ENCODE measurements at places on chromosomes 3 and 15. TPM values are rescaled to one million over a fixed set of nuclear protein-coding genes. Genes with fewer than 3 reads are reported as not detected.

LRRC28 gene
- 15.8 TPM for total RNA-seq

DNA sequence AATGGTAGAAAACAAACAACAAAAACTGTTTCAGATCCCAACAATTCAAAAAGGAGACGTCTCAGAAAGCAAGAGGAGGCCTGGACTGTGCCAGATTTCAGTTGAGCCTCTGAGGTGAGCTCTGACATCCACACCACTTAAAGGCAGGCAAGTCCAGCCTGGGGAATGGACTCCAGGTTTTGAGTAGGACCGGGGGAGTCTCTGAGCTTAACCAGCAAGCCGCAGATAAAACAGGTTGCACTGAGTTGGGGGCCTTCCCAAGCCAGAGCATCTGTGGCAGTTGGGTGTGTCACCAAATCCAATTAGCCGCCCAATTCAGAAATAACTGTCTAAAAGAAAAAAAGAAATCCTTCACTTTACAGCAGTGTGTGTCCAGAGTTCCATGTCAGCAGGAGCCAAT, 54.7 kb downstream of the OXNAD1 start:
- no peak for DNase-seq
- no peak overlapping the region for H3K27ac ChIP-seq
- H3K4me1 ChIP-seq = no peaks in the 10 kb centered on the region
- H3K4me3 ChIP-seq = no peak overlapping the region
- H3K27me3 ChIP-seq = no peaks in the 10 kb centered on the region

DNA sequence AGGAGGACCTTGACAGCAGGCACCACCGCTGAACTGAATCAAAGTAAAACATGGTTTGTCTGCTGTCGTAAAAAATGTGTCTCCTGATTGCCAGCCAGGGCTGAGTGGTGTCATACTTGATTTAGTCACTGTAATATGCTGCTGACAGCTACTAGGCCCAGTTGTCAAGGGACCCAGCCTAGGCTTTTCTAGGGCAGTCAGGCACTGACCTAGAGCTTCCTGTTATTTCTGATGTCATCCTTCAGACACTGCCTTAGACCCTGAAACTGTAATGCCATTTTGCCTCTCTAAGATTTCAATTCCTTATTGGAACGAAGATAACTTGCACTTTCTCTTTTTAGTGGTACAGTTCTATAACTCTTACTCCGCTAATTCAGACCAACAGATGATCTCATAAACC, 2.6 kb upstream of the MRPL3 start:
- H3K27ac ChIP-seq = no peak overlapping the region
- H3K36me3 ChIP-seq = no peaks in the 10 kb centered on the region
- H3K27me3 ChIP-seq = peaks cover 5% of the 10 kb centered on the region
- no peak overlapping the region for H3K4me3 ChIP-seq
- no peak for DNase-seq

GRCh38 chr15:50463423-50464358, 39.5 kb downstream of the USP8 start:
- H3K27me3 ChIP-seq = no peaks in the 10 kb centered on the region
- no peak overlapping the region for H3K4me3 ChIP-seq
- peaks cover 14% of the 10 kb centered on the region for H3K36me3 ChIP-seq
- no peaks in the 10 kb centered on the region for H3K4me1 ChIP-seq
- DNase-seq = peak; percentile 61
- no peak overlapping the region for H3K27ac ChIP-seq

- H3K4me1 ChIP-seq = peaks cover 12% of the 10 kb centered on the region
- no peak overlapping the region for H3K27ac ChIP-seq
- H3K4me3 ChIP-seq = no peak overlapping the region
- H3K36me3 ChIP-seq = no peaks in the 10 kb centered on the region
- H3K27me3 ChIP-seq = no peaks in the 10 kb centered on the region
- DNase-seq = no peak
Observed at GRCh38 chr3:45909542-45909941, 23.2 kb downstream of the CCR9 start.

IL17RB gene
- 0.93 TPM for total RNA-seq

DNA sequence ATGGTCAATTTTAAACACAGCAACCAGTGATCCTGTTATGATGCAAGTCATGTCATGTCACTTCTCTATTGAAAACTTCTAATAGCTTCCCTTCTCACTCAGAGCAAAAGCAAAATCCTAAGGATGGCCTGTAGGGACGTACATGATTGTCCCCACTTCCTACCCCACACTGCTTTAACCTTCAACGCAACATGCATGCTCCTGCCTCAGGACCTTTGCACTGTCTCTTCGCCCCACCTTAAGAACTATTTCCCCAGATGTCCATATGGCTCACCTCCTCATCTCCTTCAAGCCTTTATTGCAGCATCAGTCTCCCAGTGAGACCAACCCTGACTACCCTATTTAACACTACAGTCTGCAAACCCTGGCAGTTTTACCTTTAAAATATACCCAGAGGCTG, 214.1 kb upstream of the CHRM5 start:
- H3K4me3 ChIP-seq = no peak overlapping the region
- no peak overlapping the region for H3K27ac ChIP-seq
- DNase-seq = no peak
- no peaks in the 10 kb centered on the region for H3K27me3 ChIP-seq
- peaks cover 12% of the 10 kb centered on the region for H3K36me3 ChIP-seq
